Uterus (tissue), 4 donors: ENCODE measurements at places on chromosomes 16 and 17. TPM values are rescaled to one million over a fixed set of nuclear protein-coding genes. Genes with fewer than 3 reads are reported as not detected.

DNA sequence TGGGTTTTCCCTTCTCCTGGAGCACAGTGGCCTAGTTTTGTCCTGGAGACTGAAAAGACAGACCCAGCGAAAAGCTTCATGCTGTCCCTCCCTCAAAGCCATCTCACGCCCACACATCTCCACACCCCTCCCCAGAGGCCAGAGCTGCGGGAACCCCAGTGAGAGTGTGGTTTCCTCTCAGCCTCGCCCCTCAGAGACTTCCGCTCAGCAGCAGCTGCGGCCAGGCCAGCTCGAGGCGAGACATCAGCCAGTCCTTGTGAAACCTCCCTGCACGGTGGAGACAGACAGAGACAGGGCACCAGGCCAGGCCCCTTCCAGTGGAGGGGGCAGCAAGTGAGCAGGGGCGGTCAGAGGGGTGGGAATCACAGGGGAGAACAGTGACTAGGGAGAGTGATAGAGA lies 77.0 kb upstream of the TNRC6C start:
- peak; percentile 57 for DNase-seq

GRCh38 chr17:49901460-49902331 lies 53.8 kb upstream of the TAC4 start:
- no peak for DNase-seq

- DNase-seq = no peak
These were observed 18.2 kb downstream of the PCTP start for GRCh38 chr17:55768936-55769624.

The MMP15 gene
- total RNA-seq = under 0.01 TPM

DNA sequence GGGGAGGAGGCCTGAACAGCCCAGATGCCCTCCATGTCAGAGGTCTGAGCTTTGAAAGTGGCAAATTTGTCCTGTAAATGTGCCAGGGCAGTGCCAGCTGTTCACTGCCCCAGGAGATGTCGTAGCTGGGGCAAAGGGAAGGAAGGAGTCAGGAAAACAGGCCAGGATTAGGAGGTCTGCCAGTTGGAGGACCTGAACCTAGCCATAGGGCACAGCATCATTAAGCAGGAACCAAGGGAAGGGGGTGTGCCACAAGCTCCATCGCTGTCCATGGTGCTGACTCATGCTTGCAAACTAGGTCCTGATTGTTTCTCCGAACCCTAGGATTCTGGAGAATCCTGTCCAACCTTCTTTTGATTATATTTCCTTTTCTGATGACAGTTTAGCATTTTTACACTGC lies 124.2 kb downstream of the TMEM132E start:
- DNase-seq = no peak

The OTOP2 gene
- total RNA-seq = not detected

GRCh38 chr17:63434951-63435571 lies 11.0 kb downstream of the CYB561 start:
- DNase-seq = peak; percentile 54

- DNase-seq = no peak
These were observed 71.3 kb downstream of the SRCIN1 start for GRCh38 chr17:38534498-38534885.

GRCh38 chr17:15440347-15440746 lies 27.1 kb downstream of the CDRT4 start:
- no peak for DNase-seq

The NPTX1 gene
- total RNA-seq = 1.6 TPM

The SLC6A2 gene
- 1.0 TPM for total RNA-seq

The GUCY2D gene
- not detected for total RNA-seq

GRCh38 chr16:1152123-1152638 lies 725 bp upstream of the CACNA1H start:
- peak; percentile 57 for DNase-seq

DNA sequence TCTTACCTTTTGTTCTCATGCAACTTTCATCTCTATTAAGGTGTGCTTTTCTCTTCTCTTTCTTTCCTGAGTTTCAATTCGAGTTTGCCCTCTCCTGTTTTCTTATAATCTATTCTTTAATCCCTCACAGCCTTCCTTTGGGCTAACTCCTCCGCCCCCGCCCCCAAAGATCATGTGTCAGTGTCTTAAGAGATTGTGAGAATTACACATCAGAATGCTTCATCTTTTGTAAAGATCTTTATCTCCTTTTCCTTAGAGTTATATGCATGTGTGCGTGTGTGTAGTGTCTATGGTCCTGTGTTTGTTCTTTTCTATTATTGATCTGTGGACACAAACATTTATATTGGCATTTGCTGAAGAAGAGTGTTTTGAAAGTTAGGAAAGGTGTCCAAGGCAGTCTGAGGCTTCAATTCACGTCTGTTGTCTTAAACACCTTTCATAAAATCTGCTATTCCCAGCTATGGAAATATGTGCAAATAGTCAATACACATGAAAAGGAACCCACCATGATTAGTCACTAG lies 6.1 kb upstream of the ALDH3A2 start:
- no peak for DNase-seq

The CFAP52 gene
- total RNA-seq = not detected

- peak; percentile 79 for DNase-seq
These were observed 58.6 kb upstream of the TNRC6A start for GRCh38 chr16:24670623-24671454.

The NSRP1 gene
- 8.8 TPM for total RNA-seq

- DNase-seq = no peak
These were observed 9.7 kb downstream of the IGFBP4 start for GRCh38 chr17:40452921-40453378.

DNA sequence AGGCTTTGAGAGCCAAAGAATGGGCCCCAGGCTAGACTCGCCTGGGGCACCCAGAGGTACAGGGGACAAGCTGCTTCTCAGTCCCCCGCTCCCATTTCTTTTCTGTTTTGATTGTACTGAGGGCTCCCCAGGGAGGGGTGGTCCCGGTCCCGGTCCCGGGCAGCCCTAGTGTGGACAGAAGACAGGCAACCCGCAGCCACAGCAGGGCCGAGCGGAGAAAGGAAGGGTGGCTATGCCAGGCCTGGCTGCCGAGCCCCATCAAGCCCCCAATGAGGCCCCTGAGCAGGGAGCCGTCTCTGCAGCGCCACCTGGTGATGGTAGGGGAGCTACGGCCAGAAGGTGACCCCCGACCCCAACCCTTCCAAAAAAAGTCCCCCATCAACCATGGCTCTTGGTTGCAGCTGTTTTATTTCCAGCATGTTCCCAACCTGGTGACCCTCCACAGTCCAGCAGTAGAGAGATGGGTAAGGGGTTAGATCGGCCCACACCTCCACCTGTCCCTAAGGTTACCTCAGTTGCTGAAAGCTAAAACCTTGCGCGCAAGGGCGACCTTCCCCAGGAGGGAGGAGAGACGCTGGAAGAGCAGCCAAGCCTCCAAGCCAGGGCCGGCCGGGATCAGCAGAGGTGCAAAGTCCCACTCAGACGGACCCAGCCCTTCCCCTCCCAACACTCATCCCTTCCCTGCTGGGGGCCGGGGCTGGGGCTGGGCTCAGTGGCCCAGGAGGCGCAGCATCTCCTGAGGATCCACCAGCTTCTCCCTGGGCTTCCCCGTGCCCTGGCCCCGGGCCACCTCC lies 2.6 kb upstream of the GRIN2C start:
- no peak for DNase-seq

The FBXO47 gene
- not detected for total RNA-seq

DNA sequence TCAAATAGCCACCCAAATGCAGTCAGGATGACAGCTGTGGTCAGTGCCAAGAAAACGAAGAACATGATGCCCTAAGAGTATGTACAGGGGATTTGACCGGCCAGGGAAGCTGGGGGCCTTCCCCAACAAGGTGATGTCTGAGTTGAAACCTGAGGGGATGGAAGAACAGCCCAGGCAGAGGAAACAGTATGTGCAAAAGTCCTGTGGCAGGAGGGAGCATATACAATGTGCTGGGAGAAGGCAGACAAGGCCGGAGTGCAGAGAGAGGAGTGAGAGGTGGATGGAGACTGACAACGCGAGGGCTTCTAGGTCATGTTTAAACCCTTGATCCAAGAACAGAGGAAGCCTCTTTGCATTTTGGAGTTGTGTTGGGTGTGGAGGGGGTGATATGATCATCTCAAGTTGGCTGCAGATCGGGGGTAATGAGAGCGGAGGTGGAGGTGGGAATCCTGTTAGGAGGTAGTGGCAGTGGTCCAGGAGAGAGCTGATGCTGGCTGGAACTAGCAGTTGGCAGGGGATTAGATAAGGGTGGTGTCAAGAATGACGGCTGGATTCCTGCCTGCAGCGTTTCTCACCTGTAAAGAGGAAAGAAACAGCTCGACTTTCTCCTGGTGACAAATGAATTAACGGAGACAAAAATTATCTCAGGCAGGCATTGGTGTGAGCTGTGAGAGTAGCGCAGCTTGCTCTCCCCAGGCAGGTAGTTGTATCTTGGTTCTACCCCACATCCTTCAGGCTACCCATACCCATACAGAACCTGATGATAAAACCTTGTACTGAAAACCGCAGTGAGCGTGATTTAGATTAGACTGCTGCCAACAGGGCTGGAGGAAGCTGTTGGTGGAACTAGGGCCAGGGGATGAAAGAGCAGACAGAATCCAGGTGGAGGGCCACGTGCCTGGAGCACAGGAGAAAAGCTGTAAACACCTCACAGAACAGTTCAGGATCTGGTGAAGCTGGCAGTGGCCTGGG lies 37.2 kb upstream of the NGFR start:
- no peak for DNase-seq

The CDT1 gene
- total RNA-seq = 0.34 TPM

The PIPOX gene
- 7.4 TPM for total RNA-seq

DNA sequence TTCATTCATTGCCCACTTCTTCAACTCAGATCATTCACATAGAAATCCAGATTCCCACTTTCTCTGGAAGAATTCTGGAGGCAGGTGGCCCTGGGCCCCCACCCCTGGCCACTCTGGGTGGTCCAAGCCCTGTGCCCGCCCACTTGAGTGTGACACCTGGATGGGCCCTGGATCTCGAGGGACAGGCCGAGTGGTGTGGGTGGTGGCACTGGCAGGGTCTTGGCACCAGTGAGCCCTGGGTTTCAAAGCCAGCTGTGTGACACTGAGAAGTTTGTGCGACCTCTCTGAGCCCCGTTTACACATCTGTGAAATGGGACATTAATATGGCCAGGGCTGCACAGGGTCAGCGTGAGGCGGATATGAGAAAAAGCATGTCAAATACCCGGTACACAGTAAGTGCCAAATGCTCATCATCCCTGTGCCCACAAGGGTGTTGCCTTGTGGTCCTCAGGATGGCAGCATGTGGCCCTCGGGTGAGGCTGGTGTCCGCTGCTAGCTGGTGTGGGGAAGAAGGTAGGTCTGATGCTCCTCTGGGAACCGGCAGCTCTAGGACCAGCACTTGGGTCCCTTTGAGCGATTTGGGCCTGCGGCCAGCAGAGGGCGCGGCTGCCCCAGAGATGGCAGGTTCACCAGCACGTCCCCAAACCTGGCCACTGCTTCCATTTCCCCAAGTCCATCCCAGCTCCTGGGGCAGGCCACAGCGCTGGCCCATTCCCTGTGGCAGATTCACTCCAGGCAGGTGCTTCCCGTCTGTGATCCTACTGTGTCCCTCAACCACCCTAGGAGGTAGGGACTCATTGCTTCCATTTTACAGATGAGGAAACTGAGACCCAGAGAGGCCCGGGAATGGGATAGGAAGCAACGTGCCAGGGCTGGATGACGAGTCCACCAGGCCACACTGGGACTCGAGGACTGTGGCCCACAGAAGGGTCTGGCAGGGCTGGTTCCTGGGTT lies 3.6 kb downstream of the OSGIN1 start:
- DNase-seq = peak; percentile 62

The NEUROD2 gene
- not detected for total RNA-seq

GRCh38 chr16:65279576-65279975 lies 157.7 kb upstream of the CDH11 start:
- DNase-seq = no peak

The DNAH2 gene
- under 0.01 TPM for total RNA-seq

DNA sequence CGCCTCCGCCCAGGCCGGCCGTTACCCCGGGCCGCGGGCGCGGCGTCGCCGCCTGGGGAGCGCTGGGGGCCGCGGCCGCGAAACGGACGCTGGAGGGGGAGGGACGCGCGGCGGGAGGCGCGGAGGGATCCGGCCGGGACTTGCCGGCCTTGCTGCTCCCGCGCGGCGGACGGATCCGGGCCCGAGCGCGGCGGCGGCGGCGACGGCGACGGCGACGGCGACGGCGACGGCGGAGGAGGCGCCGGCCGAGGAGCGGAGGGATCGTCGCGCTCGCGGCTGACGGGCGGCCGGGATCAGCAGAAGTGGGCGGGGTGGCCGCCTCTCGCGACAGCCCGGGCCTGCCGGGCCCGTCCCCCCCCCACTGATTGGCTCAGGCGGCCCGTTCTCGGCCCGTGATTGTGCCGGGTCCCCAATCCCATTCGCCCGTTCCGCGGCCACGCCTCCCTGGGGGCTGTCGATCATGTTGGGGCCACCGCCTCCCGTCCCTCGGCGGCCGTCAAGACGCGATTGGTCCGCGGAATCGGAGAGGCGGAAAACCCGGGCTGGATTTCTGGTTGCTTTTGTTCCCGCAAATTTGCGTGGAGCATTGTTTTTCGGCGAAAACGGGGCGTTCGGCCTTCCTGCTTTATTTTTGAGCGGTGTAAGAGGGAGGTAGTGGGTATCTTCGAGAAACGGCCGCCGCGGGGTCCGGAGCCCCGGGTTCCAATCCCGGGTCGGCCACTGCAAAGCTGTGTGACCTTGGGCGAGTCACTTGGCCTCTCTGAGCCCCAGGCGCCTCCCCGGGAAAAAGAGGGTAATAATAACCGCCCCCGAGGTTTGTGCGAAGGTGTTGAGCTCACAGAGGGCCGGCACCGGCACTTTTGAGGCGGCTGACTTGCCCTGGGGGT lies at the start of gene ZCCHC14:
Gene ZCCHC14 (minus strand): TSS at position 304 of the 887 bp plus-strand sequence. CDS start 786 bp downstream, outside the sequence.
- peak; percentile 99 for DNase-seq

DNA sequence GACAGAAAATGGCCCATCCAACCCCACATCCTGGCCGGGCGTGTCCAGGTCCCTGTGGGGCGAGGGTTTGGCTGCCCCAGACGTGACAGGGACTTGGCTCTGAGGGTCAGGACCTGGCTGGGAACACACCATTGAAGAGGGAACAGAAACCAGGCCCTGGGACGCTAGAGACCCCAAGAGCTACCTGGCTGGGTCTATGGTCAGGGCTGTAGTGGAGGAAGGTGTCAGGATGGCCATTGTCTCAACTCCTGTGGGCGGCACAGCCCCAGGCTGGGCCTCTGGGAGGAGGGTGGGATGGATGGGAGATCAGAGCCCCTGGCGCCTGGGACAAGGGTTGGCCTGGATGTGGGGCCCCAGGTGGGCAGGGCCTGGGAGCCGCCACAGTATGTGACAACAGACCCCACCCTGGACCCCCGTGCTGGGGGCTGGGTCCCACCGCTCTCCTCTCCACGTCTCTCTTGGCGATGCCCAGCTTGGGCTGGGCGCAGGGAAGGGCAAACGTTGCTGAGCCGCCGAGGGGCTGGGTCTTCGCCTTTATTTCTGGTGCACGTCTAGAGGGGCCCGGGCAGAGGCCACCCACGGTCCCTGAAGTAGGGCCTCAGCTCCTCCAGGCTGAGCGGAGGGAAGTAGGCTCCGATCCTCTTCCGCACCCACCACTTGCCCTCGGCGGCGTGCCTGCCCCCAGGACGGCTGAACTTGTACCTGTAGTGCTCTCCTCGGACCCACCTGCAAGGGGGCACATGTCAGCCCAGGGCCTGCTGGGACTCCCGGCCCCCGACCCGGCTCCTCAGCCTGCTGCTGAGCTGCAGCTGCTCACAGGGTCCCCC lies 53.7 kb upstream of the GNG13 start:
- DNase-seq = no peak

DNA sequence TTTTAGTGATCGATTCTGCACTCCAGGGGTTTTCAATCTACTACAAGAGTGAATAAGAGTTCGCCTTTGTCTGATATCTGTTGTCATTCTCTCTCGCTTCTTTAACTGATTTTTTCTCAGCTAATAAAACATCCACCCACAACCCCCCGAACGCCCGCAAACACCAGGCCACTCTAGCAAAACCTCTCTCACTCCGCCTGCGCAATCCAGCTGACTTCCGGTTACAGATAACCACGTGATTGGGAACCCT lies 338 bp upstream of the RPL19 start:
- peak; percentile 94 for DNase-seq

The CHST5 gene
- total RNA-seq = 1.0 TPM

GRCh38 chr17:65181237-65182061 lies 44.3 kb downstream of the RGS9 start:
- no peak for DNase-seq
